ENCODE measurements at places on chromosomes 1 and 21. TPM values are rescaled to one million over a fixed set of nuclear protein-coding genes. Genes with fewer than 3 reads are reported as not detected.

- DNase-seq: no peak
- H3K36me3 ChIP-seq: no peaks in the 10 kb centered on the region
- peak overlapping the region; percentile 20 for H3K4me3 ChIP-seq
- no peaks in the 10 kb centered on the region for H3K27me3 ChIP-seq
- H3K27ac ChIP-seq: no peak overlapping the region
Observed at GRCh38 chr1:86503406-86504136, 34.8 kb downstream of the CLCA1 start.

DNA sequence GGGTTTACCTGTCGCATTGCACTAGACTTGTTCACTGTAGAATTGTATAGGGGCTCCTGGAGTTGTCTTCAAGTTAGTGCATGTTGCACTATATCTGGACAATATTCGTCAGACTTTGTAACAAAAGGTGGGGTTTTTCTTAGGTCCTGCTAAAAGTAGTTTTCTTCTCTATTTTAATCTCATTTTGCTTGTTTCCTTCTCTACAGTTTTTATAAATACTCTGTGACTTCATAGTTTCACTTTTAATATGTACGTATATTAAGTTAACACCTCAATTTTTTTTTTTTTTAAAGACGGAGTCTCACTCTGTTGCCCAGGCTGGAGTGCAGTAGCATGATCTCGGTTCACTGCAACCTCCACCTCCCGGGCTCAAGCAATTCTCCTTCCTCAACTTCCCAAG lies 26.5 kb upstream of the MRPS6 start:
- H3K27ac ChIP-seq: no peak overlapping the region
- no peak overlapping the region for H3K4me3 ChIP-seq
- no peak for DNase-seq
- no peaks in the 10 kb centered on the region for H3K36me3 ChIP-seq
- no peaks in the 10 kb centered on the region for H3K4me1 ChIP-seq

- no peak overlapping the region for H3K27ac ChIP-seq
- no peak for DNase-seq
- H3K4me1 ChIP-seq: peaks cover 81% of the 10 kb centered on the region
- H3K27me3 ChIP-seq: no peaks in the 10 kb centered on the region
Observed at GRCh38 chr1:30903343-30904034, 5.1 kb downstream of the SDC3 start.

- peaks cover 92% of the 10 kb centered on the region for H3K36me3 ChIP-seq
- peak; percentile 93 for DNase-seq
- H3K4me3 ChIP-seq: no peak overlapping the region
- H3K4me1 ChIP-seq: peaks cover 41% of the 10 kb centered on the region
- peak overlapping the region; percentile 76 for H3K27ac ChIP-seq
Observed at GRCh38 chr1:153749408-153750005, 21.7 kb downstream of the INTS3 start.

- H3K27ac ChIP-seq: no peak overlapping the region
- no peak for DNase-seq
- H3K36me3 ChIP-seq: no peaks in the 10 kb centered on the region
- no peaks in the 10 kb centered on the region for H3K27me3 ChIP-seq
- no peaks in the 10 kb centered on the region for H3K4me1 ChIP-seq
Observed at GRCh38 chr1:54009406-54009805, 8.6 kb downstream of the LDLRAD1 start.

- H3K27ac ChIP-seq: no peak overlapping the region
- no peaks in the 10 kb centered on the region for H3K27me3 ChIP-seq
- no peaks in the 10 kb centered on the region for H3K36me3 ChIP-seq
- no peaks in the 10 kb centered on the region for H3K4me1 ChIP-seq
Observed at GRCh38 chr1:231493421-231494185, 34.9 kb upstream of the TSNAX start.

- peaks cover 20% of the 10 kb centered on the region for H3K4me1 ChIP-seq
- no peaks in the 10 kb centered on the region for H3K27me3 ChIP-seq
- DNase-seq: no peak
- H3K4me3 ChIP-seq: no peak overlapping the region
Observed at GRCh38 chr1:1415751-1416150, 5.3 kb downstream of the ANKRD65 start.

DNA sequence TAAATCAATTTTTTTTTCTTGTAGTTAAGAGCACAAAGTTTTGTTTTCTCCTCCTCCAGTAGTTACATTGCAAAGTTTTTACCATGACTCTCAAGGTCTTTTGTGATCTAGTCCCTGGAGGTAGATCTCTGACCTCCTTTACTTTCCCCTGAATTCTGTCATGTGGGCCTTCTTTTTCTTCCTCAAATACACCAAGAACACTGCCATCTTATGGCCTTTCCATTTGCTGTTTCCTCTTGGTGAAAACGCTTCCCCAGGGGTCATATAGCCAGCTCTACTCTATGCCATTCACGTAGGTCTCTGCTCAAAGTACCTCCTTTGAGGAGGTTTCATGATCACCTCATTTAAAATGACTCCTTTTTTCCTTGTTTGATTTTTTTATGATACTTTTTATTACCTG lies 2.7 kb downstream of the DDX20 start:
- H3K4me3 ChIP-seq: no peak overlapping the region
- peaks cover 24% of the 10 kb centered on the region for H3K36me3 ChIP-seq
- peaks cover 27% of the 10 kb centered on the region for H3K4me1 ChIP-seq
- H3K27me3 ChIP-seq: no peaks in the 10 kb centered on the region
- no peak overlapping the region for H3K27ac ChIP-seq
- DNase-seq: no peak

GRCh38 chr1:71521655-71522264 lies 440.9 kb upstream of the ZRANB2 start:
- no peak overlapping the region for H3K27ac ChIP-seq
- no peaks in the 10 kb centered on the region for H3K27me3 ChIP-seq
- no peaks in the 10 kb centered on the region for H3K36me3 ChIP-seq
- no peak overlapping the region for H3K4me3 ChIP-seq
- peak; percentile 71 for DNase-seq

DNA sequence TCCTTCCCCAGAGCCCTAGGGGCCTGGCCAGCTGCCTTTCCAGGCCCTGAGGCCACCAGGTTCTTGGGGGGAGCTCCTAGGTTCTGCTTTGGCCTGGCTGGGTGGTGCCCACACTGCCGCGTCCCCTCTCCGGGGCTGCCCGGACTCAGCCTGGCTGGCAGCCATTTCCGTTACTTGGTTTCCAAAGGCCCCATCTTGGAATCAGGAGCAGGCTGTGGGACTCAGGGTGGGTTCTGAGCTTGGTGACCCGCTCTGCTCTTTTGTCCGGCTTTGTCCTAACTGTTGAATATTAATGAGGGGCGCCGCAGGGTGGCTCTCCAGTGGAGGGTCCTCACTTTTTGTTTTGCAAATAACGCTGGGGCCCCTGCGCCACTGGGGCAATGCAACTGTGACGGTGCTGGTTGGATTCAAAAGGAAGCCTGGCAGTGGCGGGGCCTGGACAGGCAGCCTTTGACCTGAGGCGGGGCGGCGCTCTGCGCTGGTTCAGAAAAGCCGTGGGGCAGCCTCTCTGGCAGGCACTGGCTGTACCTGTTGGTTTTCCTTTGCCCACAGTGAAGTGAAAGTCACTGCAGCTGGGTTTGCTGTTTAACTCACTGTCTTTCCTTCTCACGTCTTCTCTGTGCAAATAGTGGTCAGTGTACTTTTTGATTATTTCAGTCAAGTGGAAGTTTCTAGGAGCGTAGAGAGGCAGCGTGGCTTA lies 20.2 kb downstream of the SKI start:
- DNase-seq: peak; percentile 80
- peak overlapping the region; percentile 74 for H3K27ac ChIP-seq
- no peaks in the 10 kb centered on the region for H3K36me3 ChIP-seq
- peaks cover 76% of the 10 kb centered on the region for H3K4me1 ChIP-seq
- H3K27me3 ChIP-seq: no peaks in the 10 kb centered on the region

- H3K4me1 ChIP-seq: no peaks in the 10 kb centered on the region
- H3K4me3 ChIP-seq: no peak overlapping the region
- DNase-seq: no peak
- H3K27ac ChIP-seq: no peak overlapping the region
- no peaks in the 10 kb centered on the region for H3K36me3 ChIP-seq
Observed at GRCh38 chr1:218312509-218312908, 27.4 kb downstream of the RRP15 start.

The GIPC2 gene
- 4.0 TPM for total RNA-seq

The FTCD gene
- not detected for total RNA-seq

The CAMK1G gene
- total RNA-seq: not detected

The CFAP57 gene
- total RNA-seq: not detected

The CRYBG2 gene
- total RNA-seq: 12.7 TPM

The FCGR3B gene
- total RNA-seq: not detected

The LINGO4 gene
- not detected for total RNA-seq

The FLG2 gene
- total RNA-seq: 0.37 TPM

The GJC2 gene
- not detected for total RNA-seq

The ANGPTL1 gene
- 5.5 TPM for total RNA-seq
